ENCODE measurements at places on chromosomes 4 and X.
A peak's percentile ranks its signal among the peaks of the same experiment; 100 is the strongest.

DNA sequence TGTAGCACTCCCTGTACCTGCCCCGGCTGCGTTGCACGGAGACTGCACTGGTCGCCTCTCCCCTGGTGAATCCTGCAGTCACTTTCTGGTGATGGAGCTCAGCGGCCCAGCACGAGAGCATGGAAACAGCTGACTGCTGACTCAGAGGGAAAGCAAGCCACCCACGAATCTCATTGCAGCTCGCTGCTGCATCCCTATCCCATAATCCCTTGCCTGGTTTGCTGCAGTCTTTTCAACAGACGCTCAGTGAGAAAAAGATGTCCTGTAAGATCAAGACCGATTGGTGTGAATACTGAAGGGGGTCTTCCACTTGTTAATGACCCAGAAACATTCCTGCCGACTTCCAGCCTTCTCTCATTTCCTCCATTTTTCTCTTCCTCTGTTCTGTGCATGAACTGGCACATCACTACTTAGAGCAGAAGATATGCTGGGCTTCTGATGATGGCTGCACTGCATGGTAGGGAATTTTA is 52.9 kb downstream of the TRIM2 start:
- DNase-seq, result peak; percentile 4

DNA sequence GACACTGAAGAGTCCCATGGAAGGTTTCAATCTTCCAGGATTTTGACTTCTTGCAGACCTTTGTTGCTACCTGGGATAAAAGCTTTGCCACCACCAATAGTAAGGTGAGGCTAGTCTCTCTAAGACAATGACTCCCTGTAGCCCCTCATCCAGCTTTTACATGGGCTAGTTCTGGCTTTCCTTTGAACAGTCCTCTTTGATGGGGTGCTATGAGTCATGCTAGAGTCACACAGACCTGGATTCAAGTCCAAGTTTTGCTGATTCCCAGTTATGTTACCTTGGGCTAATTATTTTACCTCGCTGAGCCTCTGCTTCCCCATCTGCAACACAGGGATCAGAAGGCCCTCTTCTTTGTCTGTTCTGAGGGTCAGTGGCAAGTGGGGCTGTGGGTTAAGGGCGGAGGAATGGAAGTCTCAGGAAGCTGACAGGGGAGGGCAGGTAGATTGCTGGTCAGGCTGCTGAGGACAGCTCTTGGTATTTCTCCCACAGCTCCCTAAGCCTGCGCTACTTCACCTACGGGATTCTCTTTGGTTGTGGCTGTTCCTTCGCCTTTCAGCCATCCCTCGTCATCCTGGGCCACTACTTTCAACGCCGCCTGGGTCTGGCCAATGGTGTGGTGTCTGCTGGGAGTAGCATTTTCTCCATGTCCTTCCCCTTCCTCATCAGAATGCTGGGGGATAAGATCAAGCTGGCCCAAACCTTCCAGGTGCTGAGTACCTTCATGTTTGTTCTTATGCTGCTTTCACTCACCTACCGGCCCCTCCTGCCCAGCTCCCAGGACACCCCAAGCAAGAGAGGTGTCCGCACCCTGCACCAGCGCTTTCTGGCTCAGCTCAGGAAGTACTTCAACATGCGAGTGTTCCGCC is 90.3 kb downstream of the RLIM start:
- DNase-seq, result no peak

DNA sequence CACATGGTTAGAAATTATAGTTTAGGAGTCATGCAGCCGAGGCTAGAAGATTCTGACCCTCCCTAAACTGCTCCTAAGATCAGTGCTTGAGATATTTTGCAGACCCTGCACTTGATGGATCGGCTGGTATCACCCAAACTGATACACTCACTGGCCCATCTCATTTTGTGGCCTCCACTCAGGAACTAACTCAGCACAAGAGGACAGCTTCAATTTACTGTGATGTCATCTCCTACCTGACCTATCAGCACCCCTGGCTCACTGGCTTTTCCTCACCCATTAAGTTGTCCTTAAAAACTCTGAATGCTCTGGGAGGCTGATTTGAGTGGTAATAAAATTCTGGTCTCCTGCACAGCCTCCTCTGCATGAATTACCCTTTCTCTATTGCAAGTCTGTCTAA is 450.9 kb downstream of the PCDH10 start:
- no peak for DNase-seq

DNA sequence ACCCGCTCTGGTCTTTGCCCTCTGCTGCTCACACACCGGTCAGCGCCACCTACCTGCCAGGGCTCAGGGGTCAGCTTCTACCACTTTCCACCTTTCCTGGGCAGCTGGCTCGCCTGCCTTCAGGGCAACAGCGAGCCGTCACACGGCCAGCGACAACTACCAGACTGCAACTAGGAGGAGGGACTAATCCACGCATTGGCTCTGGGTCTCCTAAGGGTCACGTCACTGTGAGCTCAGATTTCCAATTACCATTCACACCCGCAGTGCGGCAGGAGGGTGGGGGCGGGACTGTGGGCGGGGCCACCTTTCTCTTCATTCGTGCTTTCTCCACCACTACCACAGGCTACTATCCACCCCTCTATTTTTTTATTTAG is at the start of gene BEX5:
Gene BEX5 (minus strand): TSS at position 172 of the 374 bp plus-strand sequence. CDS start 1,712 bp downstream, outside the sequence.
- no peak for DNase-seq

- DNase-seq, result no peak
Observed at GRCh38 chr4:98204236-98204553, 57.0 kb upstream of the RAP1GDS1 start.

GRCh38 chr4:113627321-113627720 is 134.2 kb downstream of the CAMK2D start:
- DNase-seq, result no peak

- DNase-seq, result no peak
Observed at GRCh38 chr4:169040559-169041261, 30.7 kb upstream of the CBR4 start.

DNA sequence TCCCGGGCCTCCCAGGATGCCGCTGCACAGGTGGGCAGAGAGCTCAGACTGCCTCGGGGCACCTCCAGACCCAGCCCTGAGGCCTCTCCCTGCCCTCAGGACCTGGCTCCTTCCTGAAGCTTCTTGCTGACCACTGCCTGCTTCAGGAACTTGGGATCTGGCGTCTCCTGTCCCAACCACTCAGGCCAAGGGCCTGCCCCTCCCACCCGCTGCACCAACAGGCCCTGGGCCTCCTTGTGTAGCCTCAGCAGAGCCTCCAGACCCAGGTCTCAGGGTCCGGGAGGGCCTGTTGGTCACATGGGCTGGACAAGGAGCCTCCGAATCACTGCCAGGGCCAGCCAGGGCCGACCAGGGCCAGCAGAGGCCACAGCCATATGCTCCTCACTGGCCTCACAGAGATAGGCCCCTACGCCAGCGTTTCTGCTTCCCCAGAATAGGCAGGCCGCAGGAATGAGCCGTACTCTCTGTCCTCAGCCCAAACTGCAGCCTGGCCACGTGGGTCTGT is 2.8 kb downstream of the MXD4 start:
- no peak for DNase-seq

DNA sequence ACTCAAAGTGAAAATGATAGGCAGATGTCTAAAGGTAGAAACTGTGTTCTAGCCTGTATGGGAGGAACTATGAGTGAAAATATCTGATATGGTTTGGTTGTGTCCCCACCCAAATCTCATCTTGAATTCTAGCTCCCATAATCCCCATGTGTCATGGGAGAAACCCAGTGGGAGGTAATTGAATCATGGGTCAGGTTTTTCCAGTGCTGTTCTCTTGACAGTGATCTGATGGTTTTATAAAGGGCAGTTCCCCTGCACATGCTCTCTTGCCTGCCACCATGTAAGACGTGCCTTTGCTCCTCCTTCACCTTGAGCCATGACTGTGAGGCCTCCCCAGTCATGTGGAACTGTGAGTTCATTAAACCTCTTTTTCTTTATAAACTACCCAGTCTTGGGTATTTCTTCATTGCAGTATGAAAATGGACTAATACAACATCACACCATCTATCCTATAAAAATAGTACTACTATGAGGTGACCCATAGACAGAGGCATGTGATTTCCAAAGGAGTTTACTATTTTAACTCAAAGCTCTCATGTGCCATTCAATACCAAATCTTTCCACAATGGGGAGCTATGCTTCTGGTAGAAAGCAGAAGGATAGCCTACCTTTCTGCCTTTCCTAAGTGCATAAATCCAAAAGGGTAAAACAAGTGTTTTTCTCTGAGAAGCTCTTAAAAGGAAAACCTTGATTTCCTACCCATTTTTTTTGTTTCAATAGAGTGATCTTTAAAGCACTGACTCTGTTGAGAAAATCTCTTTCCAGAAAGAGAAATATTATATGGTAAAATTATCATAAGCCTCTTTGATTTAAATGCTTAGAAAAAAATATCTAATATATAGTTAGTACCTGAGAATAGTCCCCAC is 38.8 kb downstream of the SEC31A start:
- no peak for DNase-seq

- no peak for DNase-seq
Observed at GRCh38 chrX:45843518-45843917, 642.8 kb upstream of the DIPK2B start.

- no peak for DNase-seq
Observed at GRCh38 chr4:138161351-138161750, 80.8 kb downstream of the SLC7A11 start.

Measured in stimulated activated CD4-positive, alpha-beta T cell treated with anti-CD3 and anti-CD28 coated beads, Interleukin-1b, Interleukin-23, amount 100 ng/mL, for 1 hour (primary cell).